ENCODE measurements at places on chromosomes 4 and X.

DNA sequence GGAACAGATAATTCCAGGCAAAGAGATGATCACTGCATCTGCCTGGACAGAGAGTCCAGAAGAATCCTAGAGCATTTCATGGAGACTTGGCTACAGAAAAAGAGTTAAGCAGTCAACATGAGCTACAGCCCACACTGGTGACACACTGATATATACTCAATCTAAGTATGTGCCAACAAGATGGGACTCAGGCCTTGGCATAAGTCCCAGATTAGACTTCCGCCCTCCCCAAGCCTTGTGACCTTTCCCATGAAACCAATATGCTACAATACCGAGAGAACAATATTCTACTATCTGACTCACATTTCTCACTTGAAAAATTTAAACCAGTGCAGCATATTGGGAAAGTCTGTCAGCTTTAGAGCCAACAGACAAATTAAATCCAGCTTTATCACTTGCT, 65.7 kb upstream of the SLITRK2 start:
- no peak for DNase-seq

GRCh38 chr4:109383823-109384222, 49.8 kb upstream of the SEC24B start:
- no peak for DNase-seq

DNA sequence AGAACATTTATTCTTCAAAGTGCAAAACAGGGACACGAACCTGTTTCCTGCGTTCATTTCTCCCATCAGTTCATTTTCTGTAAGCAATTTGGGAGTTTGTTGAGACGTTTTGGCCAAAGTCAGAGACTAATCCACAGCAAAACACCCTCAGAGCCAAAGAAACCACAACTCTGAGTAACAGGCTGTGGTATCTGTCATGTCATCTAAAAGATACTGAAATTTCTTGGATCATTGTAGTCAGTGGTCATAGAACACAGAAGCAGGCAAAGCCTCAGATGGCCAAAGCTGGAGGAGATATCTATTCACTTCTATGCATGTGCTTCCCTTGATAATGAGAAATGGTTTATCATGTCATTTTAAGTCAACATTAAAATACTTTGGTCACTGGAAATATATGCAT, 485.6 kb upstream of the GALNT7 start:
- DNase-seq: no peak

DNA sequence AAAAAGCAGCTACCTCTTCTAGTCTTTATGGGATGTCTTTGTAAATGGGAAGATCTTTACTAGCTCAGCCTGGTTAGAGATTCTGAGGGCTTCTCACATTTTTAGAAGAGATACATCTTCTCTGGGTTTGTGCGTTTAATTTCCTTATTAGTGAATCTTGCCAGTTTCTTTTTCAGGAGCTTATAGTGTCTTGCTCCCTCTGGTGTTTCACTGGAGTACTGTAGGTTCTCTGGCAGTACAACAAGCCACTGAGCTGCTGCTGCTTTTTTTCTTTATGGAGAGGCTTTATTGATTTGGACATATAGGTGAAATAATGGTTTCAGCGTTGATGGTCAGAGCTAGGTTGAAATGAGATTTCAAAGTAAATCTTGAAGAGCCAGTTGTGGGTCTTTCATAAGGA, 82.9 kb downstream of the LAS1L start:
- DNase-seq: peak; percentile 47

DNA sequence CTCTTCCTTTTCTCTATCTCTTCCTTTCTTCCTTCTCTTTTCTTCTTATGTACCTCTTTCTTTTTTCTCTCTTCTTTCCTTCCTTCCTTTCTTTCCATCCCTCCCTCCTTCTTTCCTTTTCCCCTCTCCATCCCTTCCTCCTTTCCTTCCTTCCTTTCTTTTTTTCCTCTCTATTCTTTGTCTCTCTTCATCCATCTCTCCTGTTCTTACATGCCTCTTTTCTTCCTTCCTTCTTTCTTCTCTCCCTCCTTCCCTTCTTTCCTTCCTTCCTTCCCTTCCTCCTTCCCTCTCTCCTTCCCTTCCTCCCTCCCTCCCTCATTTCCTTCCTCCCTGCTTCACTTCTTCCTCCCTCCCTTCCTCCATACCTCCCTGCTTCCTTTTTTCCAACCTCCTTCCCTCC, 19.2 kb upstream of the XG start:
- DNase-seq: no peak

DNA sequence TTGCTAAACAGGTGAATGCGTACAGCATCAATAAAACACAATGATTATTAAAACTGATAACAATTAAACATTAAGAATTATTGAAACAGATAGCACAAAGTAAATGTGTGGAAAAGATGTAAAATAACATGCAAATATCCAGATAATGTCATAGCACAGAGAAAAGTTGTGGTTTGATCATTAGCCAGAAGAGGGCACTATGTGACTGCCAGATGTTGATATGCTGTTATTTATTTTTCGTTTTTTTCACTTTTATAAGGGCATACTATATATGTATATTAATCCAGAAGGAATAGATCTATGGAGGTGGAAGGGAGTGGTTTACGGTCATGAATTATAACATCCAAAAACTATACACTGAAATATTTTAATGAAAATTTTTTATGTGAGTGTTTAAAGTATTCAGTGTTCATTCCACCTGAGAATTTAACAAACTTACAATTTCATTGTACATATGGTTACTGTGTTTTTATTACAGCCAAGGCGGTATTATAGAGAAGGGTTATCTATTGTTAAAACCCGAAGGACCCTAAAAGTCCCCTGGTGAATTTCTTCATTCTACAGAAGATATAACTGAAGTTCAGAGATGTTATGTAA, 211.9 kb upstream of the UGT8 start:
- no peak for DNase-seq

GRCh38 chr4:122542411-122543236, 78.2 kb downstream of the IL21 start:
- DNase-seq: no peak

- DNase-seq: no peak
Measured at GRCh38 chrX:48923771-48924170, 4.9 kb upstream of the PIM2 start.

GRCh38 chr4:80295336-80295735, 28.9 kb downstream of the FGF5 start:
- DNase-seq: no peak

GRCh38 chrX:139758250-139758649, 50.3 kb upstream of the MCF2 start:
- DNase-seq: no peak

DNA sequence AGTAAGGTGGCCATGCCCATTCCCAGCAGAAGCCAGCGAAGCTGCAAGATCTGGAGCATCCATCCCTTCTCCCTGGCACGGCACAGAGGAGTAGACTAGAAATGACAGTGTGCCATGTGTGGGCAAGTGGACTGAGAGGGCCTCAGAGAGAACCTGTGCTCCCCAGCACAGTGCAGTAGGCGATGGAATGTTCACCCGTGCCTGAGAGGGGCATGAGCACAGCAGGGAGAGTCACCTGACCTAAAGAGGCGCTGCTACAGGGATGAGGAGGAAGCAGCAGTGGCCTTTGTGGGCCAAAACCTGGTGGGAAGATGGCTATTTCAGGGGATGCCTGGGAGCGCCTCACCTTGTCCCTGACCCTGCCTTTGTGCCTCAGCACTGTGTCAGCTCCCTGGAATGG, 8.0 kb upstream of the CDKN2AIP start:
- DNase-seq: no peak

GRCh38 chr4:151801547-151802516, 41.0 kb upstream of the GATB start:
- peak; percentile 34 for DNase-seq

- DNase-seq: no peak
Measured at GRCh38 chr4:152556283-152556682, 20.4 kb upstream of the FBXW7 start.

DNA sequence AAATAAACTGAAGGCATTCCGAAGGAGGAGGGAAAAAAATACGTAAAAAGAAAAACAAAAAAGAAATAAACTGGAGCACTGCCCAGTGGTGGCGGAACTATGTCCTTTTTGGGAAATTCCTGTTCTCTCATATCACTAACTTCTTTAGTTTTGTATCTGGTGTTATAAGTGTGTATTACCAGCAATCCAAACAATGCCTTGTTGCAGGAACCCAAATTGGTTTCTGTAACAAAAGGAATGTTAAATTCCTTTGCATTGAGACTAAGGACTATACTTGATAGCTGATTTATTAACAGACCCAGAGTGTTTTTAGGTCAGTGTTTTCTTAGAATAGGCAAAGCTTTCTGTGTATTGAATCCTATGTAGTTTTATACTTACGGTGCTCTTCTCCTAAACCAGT, 6.6 kb downstream of the CCNG2 start:
- DNase-seq: no peak

DNA sequence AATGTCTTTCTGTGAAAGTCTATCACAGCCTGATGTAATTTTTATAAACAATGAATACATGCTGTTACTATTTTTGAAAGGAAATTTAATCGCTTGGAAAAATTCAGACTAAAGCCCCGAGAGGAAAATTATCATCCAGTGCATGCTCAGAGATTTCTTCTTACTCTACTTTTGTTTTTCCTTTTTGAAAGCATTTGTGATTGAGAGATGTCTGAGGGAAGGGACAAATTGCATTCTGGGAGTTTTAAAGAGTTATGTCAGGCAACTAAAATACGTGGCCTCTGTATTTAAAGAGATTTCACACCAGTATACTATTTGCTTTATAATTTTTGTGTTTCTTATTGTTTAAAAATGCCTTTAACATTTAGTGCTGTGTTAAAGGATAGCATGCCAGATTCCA, 1.4 kb upstream of the ZFX start:
- DNase-seq: peak; percentile 22

DNA sequence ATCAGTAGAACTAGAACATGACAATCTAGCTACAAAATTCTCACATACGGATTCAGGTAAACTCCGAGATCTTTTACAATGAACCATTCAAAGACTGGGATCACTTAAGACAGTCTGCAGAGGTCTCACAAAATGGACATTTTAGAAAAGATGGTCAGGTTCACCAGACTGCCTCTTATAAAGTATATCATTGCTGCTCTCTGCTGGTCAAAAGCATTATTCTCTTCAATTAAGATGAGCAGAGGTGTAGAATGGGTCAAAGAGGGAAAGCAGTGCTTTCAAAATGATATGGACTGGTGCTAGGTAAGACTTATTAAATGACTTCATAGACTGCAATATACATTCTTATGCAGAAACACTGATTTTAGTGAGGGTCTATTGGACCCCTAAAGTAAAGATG, 434.7 kb downstream of the PACRGL start:
- no peak for DNase-seq

DNA sequence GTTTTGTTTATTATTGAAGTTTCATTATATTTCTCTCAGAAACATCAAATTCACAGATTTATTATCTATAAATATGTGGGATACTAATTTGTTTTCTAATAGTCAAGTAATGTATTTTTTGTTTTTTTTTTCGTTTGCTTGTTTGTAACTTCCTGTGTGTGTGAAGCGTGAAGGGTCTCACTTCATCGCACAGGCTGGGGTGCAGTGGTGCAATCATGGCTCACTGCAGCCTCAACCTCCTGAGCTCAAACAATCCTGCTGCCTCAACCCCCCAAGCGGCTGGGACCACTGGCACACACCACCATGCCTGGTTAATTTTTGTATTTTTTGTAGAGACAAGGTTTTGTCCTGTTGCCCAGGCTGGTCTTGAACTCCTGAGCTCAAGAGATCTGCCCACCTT, 55.1 kb downstream of the SH3RF1 start:
- DNase-seq: no peak

DNA sequence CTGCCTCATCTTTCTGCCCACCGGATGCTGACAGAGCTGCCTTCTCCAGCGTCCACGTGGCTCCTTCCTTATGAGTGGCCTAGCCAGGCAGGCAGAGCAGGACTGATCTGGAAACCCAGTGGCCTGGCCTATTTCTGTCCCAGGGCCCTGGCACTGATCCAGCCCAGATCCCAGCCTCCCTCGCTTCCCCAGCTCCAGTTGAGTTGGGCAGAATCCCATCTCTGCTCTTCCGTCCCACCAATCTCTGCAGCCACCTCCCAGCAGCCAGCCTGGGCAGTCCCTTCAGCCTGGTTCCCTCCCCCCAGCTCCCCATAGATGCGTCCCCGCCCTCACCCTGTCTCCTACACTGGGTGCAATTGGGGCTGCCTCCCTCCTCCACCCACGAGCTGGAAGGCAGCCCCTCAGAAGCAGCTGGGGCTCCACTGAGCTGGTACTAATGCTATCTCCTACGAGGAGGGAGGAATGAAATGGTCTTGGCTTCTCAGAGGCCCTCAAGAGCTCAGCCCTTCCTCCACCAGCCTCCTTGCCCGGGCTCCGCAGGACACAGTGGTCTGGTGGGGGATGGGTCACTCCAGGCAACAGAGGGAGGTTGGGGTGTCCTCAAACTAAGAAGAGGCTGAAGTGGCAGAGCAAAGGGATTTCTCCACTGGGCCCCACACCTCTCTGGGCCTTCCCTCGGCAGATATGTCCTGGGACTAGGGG, 94.2 kb downstream of the PJA1 start:
- no peak for DNase-seq

- no peak for DNase-seq
Measured at GRCh38 chr4:139191373-139191772, 14.4 kb upstream of the ELF2 start.

- DNase-seq: no peak
Measured at GRCh38 chrX:72089254-72089653, 42.5 kb downstream of the RTL5 start.

DNA sequence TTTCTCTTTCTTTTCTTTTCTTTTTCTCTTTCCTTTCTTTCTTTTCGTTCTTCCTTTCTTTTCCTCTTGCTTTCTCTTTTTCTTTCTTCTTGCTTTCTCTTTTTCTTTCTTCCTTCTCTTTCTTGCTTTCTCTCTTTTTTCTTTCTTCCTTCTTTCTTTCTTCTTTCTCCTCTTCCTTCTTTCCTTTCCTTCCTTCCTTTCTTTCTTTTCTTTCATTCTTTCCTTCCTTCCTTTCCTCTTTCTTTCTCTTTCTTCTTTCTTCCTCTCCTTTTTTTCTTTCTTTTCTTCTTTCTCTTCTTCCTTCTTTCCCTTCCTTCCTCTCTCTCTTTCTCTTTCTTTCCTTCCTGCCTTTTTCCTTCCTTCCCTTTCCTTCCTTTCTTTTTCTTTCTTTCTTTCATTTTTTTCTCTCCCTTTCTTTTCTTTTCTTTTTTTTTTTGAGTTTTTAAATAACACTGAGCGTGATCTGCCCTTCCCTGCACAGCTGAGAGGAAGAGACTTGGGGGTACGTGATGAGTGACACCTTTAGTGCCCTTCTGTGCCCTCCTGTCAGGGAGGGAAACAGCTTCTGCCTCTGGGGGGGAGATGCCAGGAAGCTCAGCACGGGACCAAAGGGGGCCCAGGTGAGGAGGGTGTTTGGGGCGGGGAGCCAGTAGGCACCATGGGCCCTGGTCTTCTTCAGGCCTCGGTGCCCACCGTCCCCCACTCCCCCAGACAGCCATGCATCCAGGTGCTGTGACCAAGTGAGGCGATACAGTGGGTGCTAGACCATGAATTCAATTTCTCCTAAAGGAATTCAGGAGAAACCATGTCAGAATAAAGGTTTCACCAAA, 36.6 kb upstream of the CDKN2AIP start:
- no peak for DNase-seq

GRCh38 chr4:8843597-8843996, 28.0 kb downstream of the HMX1 start:
- no peak for DNase-seq

GRCh38 chr4:108849611-108850168, 86.8 kb upstream of the ETNPPL start:
- DNase-seq: peak; percentile 8

GRCh38 chr4:94548571-94548970, 96.8 kb downstream of the PDLIM5 start:
- DNase-seq: no peak

All from stimulated activated naive CD4-positive, alpha-beta T cell (primary cell).